HCT116 (cell line): ENCODE measurements at places on chromosomes 16 and 17. TPM values are rescaled to one million over a fixed set of nuclear protein-coding genes. Genes with fewer than 3 reads are reported as not detected.

- H3K4me3 ChIP-seq = no peak overlapping the region
- H3K27ac ChIP-seq = no peak overlapping the region
- peaks cover 32% of the 10 kb centered on the region for H3K36me3 ChIP-seq
- DNase-seq = no peak
- H3K4me1 ChIP-seq = no peaks in the 10 kb centered on the region
- H3K27me3 ChIP-seq = no peaks in the 10 kb centered on the region
Observed at GRCh38 chr17:82608816-82609215, 39.4 kb downstream of the WDR45B start.

DNA sequence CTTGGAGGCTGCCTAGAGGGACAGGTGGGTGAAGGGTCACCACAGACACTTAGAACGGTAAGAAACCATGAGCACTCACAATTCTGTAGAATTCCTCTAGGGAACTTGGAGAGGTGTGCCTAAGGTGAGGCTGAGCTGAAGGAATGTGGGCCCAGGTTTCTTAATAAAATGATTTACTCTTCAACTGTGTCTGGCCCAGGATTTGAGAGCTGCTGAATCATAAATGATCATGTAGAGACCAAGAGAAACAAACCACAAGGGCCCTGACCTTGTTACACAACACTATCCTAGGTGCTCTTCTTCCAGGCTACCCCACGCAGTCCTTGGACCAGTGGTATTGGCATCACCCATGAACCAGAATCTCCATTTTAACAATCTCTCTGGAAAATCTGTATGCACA lies 27.7 kb downstream of the ZNF18 start:
- no peak for DNase-seq
- no peaks in the 10 kb centered on the region for H3K36me3 ChIP-seq
- H3K27me3 ChIP-seq = no peaks in the 10 kb centered on the region
- no peak overlapping the region for H3K27ac ChIP-seq

DNA sequence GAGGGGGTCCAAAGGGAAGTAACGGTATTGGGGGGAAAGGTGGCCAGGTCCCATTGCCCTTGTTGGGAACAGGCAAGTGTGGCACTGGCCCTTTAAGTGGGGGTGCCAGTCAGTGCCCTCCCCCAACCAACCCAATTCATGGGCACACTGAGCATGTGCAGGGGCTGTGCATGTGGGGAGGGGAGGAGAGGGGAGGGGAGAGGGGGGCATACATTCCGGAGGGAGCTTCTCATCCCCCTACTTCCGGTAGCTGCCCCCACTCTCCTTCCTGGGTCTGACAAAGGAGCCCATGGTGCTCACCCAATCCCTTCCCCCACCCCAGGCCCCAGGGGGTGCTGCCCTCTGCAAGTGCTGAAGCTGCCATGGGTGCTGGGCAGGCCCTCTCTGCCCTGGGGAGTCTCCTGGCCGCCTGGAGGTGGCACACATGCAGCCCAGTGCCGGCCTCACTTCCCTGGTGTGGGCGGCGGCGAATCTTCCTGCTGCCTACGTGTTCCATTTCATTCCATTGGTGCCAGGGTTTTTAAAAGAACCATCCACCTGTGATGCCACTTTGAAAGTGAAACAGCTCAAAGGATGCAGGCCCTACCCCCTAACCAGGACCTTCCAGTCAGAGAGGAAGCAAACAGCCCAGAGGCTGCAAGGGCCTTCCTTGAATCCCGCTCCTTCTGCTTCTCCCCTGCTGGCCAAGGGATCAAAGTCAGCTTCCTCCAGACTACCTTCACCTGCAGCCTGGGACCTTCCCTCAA lies 11.0 kb downstream of the HEXIM2 start:
- peak; percentile 87 for DNase-seq
- peak overlapping the region; percentile 28 for H3K4me3 ChIP-seq
- no peaks in the 10 kb centered on the region for H3K27me3 ChIP-seq
- H3K36me3 ChIP-seq = no peaks in the 10 kb centered on the region

IL21R gene
- total RNA-seq = 1.2 TPM

NUP93 gene
- total RNA-seq = 144 TPM

GRCh38 chr17:49992933-49993422 lies 2.0 kb downstream of the DLX3 start:
- H3K36me3 ChIP-seq = no peaks in the 10 kb centered on the region
- H3K27me3 ChIP-seq = no peaks in the 10 kb centered on the region; the same call in 1 of the 2 replicates
- no peak overlapping the region for H3K27ac ChIP-seq

DNA sequence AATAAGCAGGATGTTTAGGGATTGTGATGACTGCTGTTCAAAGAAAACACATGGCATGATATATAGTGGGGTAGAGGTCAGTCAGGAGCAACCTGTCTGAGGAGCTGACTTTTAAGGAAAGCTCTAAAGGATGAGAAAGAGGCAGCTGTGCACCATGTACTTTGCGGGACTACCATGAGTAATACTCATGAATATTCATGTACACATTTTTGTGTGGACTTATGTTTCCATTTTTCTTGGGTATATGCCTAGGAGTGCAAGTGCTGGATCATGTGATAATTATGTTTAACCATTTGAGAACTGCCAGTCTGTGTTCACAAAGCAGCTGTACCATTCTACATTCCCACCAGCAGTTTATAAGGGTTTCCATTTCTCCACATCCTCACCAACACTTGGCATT lies 35.8 kb downstream of the BEAN1 start:
- no peak overlapping the region for H3K27ac ChIP-seq
- no peak overlapping the region for H3K4me3 ChIP-seq
- H3K36me3 ChIP-seq = no peaks in the 10 kb centered on the region
